ENCODE measurements at places on chromosomes 11 and 22.

DNA sequence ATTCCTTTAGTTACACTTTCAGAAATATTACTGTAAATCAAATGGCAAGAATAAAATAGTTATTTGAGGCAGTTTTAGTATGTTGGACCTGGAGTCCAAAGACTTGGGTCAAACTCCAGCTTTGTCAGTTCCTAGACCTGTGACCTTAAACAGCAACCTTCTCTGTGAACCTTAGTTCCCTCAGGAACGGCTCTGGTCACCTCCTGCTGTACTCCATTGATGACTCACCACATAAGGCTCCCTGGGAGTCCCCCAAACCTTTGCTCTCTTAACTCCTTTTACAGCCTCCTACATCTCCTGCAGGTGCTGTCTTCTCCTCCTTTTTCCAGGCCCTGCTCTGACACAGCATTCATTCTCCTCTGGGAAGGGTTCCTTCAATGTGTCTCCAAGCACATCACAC, 29.1 kb downstream of the LIMK2 start:
- no peak for DNase-seq

DNA sequence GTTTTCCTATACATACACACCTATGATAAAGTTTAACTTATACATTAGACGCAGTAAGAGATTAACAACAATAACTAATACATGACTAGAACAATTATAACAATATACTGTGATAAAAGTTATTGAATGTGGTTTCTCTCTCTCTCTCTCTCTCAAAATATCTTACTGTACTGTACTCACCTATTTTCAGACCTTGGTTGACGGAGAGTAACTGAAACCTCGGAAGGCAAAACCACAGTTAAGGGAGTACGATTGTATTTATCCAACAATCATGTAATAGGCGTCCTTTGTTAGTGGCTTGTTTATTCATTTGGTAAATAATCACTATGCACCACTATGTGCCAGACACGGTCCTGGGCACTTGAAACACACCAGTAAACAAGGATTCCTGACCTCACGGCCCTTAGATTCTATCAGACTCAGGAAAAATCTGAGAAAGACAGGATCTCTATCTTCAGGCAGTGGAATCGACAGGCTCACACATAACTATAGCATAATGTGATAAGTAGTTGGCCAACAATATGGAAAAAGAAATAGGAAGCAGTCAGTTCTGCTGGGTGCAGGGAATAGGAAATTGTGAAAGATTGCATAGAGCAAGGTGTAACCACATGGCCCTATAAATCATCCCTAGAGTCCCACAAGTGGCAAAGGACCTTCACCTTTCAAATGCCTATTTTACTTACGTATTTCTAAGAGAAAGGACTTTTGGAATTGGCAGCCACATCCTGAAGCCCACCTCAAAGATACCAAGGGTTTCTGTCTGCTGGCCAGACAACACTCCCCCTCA, 12.0 kb downstream of the ETS1 start:
- no peak for DNase-seq

DNA sequence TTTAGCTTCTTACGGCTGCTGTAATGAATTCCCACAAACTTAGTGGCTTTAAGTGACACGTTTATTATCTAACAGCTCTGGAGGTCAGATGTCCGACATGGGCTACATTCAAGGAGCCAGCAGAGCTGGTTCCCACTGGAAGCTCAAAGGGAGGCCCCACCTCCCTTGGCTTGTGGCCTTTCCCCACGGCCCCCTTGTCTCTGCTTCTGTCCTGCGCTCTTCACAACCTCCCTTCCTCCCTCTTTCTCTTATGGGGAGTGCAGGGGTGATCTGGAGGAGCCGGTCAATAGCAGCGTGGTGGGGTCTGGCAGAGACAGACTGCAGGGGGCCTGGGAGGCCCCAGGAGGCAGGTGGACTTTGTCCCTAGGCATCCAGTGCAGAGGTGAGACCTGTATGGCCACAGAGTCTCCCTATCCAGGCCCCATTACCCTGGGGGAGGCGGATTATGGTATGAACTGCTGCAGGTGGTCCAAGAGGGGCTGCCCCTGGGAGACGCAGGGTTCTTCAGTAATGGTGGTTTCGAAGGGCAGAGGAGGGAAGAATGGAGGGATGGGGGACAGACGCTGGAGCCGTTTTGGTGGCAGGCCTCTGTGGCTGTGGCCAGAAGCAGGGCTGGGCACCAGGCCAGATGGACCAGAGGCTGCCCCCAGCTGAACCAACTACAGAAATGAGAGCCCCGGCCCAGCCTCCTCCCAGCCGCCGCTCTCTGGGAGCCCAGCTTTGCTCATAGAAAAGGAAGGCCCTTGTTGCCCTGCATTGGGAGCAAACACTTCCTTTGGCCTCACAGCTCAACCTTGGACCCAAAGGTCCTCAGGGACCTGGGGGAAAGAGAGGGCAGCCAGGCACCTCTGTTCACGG, 30.7 kb upstream of the KCNQ1OT1 start:
- no peak for DNase-seq

DNA sequence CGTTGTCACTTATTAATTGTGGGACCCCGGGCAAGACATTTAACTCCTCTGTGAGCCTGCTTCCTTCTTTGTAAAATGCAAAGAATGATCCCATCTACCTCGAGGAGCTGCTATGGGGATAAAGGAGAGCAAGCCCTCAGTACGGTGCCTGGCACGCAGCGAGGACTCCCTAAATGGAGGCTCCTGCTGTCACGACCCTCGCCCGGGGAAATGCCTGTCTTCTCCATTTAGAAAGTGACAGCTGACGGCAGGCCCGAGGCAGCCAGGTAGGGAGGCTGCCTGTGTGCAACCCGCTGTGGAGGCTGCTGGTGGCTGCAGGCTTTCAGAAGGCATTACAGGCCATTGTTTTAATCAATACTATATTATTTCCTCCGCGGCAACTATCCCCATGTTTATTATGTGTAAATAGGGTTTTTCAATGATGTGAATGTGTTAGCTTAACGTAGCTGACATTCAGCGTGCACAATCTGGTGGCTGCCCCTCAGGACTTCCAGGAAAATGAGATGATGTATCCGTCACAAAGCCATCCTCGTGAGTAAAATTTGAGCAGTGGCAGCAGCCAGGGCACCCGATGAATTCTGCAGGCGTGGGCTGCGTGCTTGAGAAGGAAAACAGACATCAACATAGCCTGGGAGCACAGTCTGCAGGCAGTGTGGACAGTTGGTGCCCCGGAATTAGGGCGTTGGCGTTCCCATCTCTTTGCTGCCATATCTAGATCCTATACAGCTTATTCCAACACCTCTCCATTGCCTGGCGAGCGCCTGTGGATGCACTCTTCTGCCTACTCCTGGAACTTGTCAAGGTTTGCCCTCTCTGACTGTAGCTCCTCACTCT, 228.3 kb downstream of the ST3GAL4 start:
- DNase-seq = no peak

- DNase-seq = no peak
Measured at GRCh38 chr11:4697585-4697984, at the start of gene OR51E2. Gene OR51E2, minus strand, starts transcription at chr11:4697853. Its CDS starts 15,142 bp downstream, at chr11:4682711.

DNA sequence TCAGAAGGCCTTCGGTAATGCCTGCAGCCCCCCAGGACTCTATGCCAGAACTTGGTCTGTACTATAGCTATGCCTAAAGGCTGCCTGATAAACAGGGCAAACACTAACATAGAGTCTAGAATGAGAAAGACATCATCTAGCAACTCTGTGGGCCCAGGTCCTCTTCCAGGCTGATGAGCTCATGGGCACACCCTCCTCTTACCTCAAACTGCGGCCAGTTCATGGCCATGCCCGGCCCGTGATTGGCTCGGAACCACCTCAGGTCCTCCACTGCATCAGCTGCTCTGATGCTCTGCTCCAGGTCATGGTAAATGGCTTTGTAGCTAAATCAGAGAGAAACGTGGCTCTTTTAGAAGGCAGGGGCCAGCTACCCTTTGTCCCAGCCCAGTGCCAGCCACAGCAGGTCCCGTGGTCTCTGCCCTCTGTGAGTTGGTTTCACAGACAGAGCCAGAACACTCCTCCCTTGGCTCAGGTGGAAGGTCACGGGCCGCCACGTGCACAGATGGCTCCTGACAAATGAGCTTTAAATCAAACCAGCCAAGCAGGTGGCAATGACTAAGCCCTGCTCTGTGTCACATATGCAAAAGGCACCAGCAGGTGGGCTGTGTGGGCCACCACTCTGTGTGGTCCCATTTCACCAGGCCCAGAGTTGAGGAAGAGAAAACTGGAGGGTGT, 25.0 kb upstream of the ARFGAP3 start:
- peak; percentile 59 for DNase-seq

DNA sequence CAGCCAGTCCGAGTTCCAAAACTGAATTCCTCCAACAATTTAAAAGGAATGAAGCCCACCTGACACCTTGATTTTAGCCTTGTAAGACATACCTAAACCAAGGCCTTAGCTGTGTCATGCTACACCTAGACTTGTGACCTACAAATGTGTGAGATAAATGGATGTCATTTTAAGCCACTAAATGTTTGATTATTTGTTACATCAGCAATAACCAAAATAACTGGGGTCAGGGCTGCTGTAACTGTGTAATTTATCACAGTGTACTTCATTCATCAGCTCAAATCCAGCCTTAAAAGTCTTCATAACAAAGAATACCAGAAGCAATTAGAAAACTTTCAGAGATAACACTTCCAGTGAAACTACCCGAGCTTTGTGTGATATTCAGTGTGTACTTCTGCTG, 673.0 kb upstream of the ANO3 start:
- no peak for DNase-seq

- DNase-seq = no peak
Measured at GRCh38 chr11:41486424-41486823, 27.0 kb upstream of the LRRC4C start.

DNA sequence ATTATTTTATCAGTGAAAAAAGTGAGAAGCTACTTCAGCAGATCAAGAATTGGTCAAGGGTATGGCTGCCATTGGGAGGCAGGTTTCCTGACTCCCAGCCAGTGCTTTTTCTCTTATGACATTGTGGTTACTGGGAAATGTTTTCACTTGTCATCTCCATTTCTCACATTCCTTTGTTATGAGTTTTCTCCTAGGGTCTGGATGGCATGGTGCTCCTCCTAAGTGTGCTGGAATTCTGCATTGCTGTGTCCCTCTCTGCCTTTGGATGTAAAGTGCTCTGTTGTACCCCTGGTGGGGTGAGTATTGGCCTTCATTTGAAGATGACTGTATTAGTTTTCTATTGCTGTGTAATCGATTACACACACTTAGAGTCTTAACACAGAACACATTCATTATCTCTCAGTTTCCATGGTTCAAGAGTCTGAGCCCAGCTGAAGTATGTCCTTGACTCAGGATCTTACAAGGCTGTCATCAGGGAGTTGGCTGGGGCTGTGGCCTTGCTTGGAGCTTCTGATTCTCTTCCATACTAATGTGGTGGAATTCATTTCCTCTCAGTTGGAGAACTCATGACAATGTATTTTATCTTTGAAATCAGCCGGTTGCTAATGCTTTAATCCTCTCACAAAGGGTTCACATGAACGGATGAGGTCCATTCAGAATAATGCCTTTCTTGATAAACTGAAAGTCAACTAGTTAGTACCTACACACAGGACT, 21.0 kb upstream of the MS4A6E start:
- DNase-seq = no peak

DNA sequence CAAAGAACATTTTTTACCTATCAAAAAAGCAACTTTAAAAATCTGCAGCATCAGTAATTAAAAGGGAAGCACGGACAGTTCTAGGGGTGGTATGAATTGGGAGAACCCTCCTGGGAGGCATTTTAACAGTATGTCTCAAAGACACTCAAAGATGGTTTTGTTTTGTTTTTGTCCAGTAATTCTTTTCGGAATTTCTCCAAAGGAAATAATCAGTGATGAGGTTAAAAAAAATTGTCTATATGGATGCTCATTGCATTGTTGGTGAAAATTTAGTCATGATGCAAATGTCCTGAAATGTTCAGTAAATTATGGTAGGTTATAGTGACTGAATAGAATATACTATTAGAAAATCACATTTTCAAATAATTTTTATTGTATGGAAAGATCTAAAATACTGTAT, 115.1 kb downstream of the ATXN10 start:
- DNase-seq = no peak

GRCh38 chr22:23789121-23789520, 2.4 kb downstream of the SMARCB1 start:
- no peak for DNase-seq
